ENCODE measurements at places on chromosomes 11 and 22.

DNA sequence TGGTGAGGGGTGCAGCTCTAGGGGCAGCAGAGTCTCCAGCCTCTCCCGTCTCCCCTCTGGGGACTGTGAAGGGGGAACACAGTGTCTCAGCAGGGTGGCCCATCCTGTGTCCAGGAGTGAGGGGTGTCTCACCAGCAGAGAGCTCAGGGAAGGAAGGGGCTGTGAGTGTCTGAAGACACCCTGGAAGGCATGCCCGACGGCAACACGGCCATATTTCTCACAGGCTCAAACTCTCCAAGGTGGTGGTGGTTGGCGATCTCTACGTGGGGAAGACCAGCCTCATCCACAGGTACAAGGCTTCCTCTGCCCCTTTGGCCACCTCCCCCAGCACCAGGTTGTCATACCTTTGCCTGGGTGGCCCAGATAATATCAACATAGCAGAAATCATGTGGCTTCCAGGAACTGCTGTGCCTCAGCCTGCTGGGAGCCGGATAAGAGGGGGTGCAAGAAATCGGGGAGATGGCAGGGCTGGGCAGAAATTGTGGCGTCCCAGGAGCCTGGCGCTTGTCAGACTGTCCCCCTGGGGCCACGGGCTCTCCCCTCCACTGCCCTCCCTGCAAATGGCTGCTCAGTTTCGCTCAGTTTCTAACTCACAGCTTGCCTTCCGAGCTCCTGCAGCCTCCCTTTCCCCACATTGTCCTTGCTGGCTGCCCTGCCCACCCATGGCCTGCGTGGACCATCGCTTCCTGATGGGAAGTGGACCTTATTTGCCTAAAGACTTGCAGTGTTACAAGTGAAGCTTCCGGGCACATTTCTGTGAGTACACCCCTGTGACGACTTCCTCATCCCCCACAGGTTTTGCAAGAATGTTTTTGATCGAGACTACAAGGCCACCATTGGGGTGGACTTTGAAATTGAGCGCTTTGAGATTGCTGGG, 7.2 kb downstream of the RAB36 start:
- DNase-seq, result no peak

- DNase-seq, result no peak
Observed at GRCh38 chr22:46653596-46653995, 33.4 kb downstream of the GRAMD4 start.

GRCh38 chr11:106400949-106401570, 323.6 kb downstream of the AASDHPPT start:
- no peak for DNase-seq

- DNase-seq, result no peak
Observed at GRCh38 chr11:18463439-18463838, 7.8 kb downstream of the LDHAL6A start.

DNA sequence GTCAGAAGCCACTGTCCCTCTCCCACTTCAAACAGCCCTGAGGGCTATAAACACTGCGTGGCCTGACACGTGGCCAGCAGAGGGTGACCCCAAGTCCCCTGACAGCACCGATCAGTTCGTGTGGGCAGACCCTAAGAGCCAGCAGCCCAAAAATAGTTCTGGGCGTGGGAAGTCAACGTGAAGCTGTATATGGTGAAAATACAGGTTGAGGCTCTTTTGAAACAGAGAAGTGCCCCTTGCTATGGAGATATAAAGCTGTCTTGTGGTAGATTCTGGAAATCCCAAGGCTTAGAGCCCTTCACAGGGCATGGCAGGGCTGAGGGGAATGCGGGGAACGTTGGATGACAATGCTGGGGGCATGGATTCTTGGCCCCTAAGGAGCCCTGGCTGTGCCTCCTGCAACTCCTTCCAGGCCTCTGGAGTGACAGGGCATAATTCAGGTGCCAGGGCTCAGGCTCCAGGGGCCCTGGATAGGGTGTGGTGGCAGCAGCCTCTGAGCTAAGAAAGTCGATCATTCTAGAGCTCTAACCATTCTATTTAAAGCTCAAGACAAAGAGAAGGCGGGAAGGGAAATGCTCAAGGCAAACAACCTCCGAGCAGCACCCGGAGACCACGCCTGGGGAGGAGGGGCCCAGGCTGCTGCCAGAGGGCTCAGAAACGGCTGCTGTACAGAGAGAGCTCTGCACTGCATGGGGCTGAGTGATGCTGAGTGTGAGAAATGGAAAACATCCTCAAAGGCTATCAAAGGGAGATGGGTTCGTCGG, 60.4 kb upstream of the CD5 start:
- no peak for DNase-seq

DNA sequence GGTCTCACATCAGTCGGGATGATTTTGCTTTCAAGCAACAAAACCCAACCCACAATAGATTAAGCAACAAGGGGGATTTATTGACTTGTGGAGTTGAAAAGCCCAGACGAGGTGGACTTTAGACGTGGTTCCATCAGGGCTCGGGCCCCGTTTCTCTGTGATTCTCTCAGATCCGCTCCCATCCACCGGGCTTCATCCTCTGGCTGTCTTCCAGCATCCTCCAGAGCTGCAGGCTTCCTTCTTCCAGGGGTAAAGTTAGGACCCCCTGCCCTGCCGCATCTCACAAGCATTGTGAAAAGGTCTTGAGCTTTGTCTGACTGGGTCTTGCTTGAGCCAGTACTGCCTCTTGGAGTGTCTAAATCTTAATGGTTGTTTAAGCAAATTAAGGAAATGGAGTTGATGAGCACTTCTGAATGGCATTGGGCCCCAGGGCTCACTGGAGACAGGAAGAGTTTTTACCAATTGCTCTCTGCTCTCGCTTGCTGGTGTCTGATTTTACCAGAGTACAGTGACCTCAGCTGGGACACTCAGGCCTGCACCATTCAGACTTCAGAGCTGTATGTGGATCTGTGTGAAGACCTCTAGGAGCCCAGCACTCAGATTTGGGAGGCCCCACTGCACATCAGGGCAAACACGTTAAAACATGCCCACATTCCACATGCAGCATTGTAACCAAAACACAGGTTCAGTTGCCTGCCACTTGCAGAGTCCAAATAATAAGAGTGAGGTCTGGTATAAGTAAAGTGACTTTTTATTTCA, 13.5 kb upstream of the FTH1 start:
- DNase-seq, result peak; percentile 7

GRCh38 chr22:45208696-45208992, 32.0 kb downstream of the KIAA0930 start:
- no peak for DNase-seq

DNA sequence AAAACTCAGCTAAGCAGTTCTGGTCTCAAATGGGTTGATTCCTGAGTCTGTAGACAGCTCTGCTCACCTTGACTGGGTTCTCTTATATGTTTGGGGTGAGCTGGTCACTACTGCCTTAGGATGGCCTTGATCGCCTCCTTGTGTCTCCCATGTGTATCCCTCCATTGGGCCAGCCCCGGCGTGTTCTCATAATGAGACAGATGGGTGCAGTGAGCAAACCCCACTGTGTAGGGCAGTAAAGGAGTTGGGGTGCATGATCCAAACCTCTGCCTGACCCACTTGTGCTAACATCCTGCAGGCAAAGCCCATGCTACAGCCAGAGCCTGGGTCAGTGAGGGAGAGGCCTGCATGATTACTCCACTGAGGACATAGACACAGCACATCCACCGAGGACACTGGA, 657.6 kb downstream of the BRD1 start:
- no peak for DNase-seq

- no peak for DNase-seq
Observed at GRCh38 chr22:37037669-37038068, 13.9 kb upstream of the KCTD17 start.

GRCh38 chr11:69918938-69919650, 99.9 kb upstream of the FGF3 start:
- DNase-seq, result peak; percentile 89

- DNase-seq, result no peak
Observed at GRCh38 chr11:128589998-128590397, 2.6 kb upstream of the ETS1 start.

DNA sequence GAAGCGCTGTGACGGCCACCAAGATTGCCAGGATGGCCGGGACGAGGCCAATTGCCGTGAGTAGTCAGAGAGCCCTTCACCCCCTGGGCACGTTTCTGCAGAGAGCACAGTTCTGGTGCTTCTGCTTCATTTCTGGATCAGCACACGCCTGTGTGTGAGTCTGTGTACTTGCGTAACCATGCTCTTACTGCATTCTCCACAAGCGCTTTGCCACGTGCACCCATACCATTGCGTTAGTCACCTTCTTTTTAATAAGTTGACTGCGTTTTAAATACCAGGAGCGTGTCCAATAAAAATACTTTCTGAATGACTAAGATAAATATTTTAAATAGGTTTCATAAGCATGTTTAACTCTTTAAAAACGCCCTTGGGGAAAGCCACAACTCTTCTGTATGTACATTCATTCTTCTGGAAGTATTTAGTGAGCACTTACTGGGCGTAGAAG, 143.0 kb upstream of the SORL1-AS1 start:
- no peak for DNase-seq

- no peak for DNase-seq
Observed at GRCh38 chr11:70763606-70764005, 365.3 kb downstream of the CTTN start.

GRCh38 chr11:12725055-12725862, 51.0 kb downstream of the TEAD1 start:
- no peak for DNase-seq

DNA sequence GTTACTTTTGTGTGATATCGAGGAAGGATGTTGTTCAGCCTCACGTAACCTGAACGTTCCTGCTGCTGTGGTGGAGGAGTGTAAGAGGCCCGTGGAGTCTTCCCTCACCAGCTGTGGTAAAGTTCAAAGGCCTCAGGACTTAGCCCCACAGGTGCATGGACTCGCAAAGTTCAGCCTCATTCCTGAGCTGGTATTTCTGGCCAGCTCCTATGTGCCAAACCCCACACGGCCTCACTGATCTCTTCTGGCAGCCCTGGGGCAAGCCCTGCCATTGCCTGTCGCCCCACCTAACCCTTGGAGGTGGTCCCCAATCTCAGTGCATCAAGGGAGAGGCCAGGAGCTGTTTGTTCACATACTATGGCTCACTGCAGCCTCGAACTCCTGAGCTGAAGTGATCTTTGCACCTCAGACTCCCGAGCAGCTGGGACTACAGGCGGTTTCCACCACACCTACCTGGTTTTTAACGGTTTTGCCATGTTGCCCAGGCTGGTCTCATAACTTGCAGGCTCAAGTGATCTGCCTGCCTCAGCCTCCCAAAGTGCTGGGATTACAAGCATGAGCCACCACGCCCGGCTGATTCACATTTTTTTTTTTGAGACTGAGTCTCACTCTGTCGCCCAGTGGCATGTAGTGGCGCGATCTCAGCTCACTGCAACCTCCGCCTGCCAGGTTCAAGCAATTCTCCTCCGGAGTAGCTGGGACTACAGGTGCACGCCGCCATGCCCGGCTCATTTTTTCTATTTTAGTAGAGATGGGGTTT, 2.2 kb downstream of the PHRF1 start:
- no peak for DNase-seq

DNA sequence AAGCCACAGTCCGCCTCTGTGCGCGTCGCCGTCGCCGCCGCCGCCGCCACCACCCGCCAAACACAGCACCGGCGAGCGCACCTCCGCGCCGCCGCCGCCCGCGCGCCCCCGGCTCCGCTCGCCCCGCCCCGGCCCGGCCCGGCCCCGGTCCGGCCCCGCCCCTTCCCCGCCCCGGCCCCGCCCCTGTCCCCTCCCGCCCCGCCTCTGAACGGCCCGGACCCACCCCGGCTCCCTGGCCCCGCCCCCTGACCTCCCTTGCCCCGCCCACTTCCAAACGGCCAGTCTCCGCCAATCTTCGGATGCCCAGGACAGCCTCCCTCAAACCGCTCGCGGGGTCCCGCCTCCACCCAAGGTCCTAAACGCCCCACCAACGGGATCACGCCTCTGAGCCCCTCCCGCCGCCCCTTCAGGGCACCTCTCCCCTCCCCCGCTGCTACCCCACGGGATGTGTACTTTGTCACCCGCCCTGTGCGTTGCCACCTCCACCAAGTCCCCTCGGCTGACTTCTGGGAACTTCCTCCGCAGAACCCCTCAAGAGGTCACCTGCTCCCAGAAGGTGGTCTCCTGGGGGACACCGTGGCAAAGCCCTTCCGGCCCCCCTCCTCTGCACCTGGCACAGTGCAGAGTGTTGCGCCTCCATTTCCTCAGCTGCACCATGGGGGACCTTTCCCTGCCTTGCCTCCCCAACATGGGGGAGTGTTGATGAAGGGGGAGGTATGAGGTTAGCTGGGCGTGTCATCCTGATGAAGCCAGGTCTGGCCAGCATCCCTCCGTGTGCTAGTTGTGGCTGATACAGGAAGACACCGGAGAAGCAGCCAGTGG, at the start of gene KIAA0930:
TSS of gene KIAA0930 (minus strand) at position 85 of the 822 bp plus-strand sequence. CDS start 191 bp downstream, outside the sequence.
- DNase-seq, result peak; percentile 99

DNA sequence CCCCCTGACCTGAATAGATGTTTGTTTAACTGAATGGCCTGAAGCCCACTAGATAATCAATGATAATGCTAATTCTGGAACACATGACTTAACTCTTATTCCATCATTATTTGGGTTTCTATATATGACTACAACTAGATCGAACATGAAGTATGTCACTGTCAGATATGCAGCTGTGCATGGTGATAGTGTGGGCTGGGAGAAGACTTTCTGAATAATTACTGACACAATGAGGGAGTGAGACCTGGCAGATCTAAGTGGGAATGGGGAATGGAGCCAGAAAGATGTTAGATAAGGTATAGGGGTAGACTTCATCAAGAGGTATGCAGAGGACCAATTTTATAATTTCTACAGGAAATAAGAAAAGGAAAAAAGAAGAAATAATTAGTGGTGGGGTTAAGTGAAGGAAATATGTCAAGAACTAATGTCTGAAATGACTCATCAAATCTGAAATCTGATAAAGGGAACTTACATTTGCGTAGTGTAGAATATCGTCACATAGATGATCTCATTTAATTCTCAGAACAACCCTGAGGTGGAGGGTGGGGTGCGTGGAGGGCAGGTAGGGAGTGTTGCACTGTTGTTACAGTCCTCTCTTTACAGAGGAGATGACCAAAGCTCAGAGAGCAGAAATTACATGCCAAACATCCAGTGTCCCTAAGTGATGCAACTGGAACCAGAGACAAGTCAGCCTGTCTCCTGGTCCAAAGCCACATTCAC, 68.2 kb upstream of the EED start:
- DNase-seq, result no peak

DNA sequence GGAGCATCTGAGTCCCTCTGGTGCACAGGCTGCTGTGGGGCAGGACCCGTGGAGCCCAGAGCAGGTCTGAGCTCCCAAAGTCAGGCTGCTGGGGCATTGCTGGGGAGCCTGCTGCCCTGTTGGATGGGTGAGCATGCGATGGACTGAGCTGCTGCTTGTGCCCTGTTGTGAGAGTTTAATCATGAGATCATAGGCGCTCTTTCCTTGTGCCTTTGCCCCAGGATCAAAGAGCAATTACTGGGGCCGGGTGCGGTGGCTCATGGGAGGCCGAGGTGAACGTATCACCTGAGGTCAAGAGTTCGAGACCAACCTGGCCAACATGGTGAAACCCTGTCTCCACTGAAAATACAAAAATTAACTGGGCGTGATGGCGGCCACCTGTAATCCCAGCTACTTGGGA, 37.5 kb downstream of the MUC6 start:
- DNase-seq, result no peak

Measured in D341Med (cell line).